OCI-M1 (cell line): ENCODE measurements at places on chromosomes 1 and 21.

- DNase-seq, result no peak
These were observed 190.3 kb downstream of the GRIK3 start for GRCh38 chr1:36843906-36844610.

GRCh38 chr1:157113631-157114030 is 14.0 kb upstream of the ETV3L start:
- DNase-seq, result no peak

- no peak for DNase-seq
These were observed 117.4 kb upstream of the RAB3GAP2 start for GRCh38 chr1:220389634-220390033.

DNA sequence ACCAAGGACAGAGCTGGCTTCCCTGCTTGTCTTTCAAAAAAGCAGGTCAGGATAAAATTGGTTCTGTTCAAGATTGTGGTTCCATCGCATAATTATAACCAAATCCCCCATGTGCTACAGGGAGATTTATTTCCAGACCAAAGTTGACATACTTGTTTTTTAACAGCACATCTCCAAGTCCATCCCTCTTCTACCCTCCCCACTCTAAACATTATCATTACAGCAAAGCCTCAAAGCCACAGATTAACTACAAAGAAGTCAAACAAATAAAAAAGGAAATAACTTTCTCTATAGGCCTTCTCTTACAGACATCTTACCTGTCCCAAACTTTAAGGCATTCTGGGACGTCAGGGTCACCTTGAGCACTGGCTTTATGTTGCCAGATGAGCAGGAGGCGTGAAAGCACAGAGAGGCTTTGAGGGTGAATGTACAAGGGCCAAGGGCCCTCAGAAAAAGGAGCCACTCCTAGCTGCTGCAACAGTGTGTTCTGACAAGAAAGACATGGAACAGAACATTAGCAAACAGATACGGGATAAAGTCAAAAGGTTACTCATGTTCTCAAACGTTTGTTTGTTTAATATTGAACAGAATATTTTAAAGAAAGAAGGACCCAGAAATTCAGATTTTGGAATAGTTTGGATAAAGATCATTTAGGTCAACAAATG is 31.2 kb downstream of the UBR4 start:
- DNase-seq, result peak; percentile 32

DNA sequence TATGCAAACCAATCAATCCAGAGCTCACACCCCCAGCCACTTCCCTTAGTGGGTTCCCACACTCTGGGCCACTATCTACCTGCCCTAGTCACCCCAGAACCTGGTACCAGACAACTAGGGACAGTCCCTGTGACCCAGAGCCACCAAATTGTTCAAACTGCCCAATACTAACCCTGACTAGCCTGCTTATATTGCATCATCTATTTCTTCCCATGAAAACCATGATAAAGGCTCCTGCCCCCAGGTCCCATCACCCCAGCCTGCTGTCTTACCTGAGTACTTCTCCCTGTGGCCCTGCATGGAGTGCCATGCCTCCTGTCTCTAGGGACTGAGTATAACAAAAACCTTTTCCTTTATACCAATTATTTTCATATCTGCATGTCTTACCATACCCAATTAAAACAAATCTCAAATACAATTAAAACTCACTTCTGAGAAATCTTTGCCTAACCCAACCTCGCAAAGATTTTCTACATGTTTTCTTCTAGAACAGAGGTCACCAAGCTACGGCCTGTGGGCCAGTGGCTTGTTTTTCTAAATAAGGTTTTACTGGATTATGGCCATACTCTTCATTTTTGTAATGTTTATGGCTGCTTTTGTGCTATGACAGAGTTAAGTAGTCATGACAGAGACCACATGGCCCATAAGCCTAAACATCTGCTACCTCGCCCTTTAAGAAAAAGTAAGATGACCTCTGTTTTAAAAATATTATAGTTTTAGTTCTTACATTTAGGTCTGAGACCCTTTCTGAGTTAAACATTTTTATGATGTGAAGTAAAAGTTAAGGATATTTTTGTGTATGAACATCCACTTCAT is 31.0 kb upstream of the NID1 start:
- DNase-seq, result no peak

DNA sequence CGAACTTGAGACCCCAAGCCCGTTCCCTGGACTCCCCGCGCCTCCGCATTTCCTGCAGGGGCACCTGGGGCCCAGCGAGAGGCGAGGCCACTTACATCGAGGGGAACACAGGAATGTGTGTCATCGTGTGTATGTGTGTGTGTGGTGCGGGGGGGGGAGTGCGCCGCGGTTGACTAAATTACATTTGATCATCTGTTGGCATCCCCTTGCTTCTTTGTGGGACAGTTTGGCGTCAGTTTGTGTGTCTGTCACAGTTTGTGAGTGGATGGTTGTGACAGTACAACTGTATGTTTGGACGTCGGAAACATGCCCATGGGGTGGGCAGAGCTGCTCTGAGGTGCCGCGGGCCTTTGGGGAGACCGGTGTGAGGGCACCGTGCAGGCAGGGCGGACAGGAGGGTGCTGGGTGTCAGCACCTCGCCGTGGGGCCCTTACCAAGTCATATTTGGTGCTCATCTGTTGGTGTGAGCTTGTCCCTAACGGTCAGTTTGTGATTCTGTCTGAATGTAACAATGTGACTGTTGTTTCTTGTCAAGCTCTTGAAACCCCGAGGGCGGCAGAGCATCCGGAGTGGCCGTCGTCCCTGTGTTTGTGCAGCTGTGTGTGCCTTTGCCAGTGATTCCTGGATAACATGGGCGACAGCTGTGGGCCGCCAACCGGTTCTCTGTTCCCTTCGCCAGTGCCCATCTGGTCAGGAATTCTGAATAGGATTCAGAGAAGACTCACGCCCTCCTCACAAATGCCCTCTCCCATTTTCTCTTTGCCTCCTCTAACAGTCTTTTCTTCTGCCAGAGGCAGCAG is 899 bp downstream of the OPRD1 start:
- DNase-seq, result no peak

GRCh38 chr1:198030682-198031081 is 113.5 kb downstream of the LHX9 start:
- no peak for DNase-seq

DNA sequence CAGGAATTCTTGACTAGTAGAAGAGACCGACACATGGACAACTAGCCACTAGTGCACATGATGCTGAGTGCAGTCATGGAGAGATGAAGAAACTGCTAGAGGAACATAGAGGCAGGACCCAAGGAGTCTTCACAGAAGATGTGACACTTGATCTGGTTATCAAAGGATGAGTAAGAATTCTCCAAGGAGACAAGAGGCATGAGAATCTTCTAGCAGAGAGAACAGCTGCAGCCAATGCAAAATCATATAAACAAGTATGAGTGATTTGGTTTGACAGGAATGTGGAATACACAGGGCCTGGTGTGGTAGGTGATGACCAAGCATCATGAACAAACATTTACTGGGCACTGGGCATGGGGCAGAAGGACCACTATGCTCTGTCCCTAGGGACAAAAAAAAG is 140.9 kb upstream of the CTTNBP2NL start:
- no peak for DNase-seq

DNA sequence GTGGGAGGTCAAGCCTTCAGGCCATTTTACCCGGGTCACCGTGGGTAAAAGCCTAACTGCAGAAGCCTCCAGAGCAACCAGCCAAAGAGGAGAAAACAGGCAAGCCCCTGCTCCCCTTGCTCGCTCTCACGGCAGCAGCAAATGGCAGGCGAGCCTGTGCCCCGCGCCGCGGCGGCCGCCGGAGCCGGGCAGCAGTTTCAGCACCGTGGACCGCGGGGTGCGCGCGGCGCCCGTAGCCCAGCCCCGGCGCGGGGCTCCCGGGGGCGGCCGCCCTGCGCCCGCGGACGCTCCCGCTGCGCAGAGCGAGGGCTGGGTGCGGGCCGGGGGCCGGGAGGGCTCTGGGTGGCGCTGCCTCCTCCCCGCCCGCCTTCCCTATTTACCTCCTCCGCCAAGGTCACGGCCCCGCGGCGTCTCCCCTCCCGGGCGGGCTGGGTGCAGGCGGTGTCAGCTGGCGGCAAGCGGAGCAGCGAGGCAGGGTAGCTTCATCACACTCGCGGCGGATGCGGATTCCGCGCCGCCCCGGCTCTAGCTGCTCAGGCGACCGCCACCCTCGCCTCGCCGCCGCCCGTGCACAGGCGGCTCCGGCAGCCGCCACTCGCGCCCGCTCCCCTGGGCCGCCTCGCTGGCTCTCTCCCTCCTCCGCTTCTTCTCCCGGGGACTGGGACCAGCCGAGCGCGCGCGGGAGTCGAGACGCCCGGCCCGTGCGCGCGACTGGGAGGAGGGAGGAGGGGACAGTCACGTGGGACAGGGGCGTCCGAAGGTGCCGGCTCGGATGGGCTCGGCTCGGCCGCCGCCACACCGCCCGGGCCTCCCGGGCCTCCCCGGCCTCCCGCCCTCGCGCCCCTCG is at the start of gene RGS7:
Gene RGS7 (minus strand): TSS at position 687 of the 847 bp plus-strand sequence.
- DNase-seq, result no peak

GRCh38 chr1:183653876-183654451 is 848 bp upstream of the APOBEC4 start:
- no peak for DNase-seq

DNA sequence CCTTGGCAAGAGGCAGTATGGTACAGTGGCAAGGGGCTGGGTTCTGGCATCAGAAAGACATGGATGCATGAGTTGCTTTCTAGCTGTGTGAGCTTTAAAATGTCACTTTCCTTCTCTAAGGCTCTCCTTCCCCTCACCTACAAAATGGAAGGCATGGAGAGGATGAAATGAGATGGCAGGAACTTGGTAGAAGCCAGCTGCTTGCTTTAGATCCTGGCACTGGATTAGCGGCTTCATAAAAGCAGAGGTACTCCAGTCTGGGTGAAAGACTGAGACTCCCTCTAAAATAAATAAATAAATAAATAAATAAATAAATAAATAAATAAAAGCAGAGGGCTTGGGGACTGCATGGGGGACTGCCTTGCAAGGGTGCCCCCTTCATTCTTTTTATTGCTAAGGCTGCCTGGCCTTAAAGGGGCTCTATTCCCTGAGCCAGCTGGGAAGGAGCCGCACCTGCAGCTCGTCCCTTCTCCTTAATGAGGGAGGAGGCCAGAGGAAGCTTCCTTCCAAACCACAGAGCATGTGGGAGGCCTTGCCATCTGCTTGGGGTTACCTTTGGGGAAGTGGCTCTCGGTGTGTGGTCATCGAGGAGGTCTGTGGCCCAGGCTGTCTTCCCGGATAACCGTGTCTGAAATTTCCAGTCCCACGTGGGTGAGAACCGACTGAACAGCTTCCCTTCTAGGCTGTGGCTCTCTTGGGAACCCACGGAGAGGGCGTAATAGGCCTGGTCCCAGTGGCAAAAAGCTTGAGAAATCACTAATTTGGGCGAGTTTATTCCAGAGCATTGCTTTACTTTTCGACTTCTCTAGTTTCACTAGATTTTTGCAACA is 2.0 kb upstream of the ATP13A2 start:
- peak; percentile 92 for DNase-seq
